NT2/D1 (cell line): ENCODE measurements at places on chromosomes 16 and 17.
A peak's percentile ranks its signal among the peaks of the same experiment; 100 is the strongest.

DNA sequence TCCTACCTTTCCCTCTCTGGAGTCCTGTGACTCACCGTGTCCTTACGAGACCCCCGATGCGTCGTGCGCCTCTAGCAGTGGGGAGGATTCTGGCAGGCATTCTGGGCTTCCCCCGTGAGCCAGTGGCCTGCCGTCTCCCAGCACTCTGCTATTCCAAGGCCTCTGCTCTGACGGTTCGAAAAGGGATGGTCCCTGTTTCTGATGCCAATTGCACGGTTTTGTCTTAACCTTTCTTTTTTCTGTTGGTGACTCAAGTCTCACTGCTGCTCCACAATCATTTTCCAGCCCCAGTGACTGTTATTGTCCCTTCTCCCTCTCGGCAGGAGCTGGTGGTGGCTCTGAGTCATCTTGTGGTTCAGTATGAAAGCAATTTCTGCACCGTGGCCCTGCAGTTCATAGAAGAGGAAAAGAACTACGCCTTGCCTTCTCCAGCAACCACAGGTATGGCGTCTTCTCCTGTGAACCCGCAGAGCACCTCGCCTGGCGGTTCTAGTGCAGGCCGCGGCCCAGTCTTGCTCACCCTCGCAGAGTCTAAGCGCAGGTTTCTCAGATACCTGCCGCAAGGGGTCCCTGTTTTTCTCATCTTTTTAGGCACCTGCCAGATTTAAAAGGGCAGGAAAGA, 100.1 kb upstream of the CHMP6 start:
- no peak for DNase-seq

DNA sequence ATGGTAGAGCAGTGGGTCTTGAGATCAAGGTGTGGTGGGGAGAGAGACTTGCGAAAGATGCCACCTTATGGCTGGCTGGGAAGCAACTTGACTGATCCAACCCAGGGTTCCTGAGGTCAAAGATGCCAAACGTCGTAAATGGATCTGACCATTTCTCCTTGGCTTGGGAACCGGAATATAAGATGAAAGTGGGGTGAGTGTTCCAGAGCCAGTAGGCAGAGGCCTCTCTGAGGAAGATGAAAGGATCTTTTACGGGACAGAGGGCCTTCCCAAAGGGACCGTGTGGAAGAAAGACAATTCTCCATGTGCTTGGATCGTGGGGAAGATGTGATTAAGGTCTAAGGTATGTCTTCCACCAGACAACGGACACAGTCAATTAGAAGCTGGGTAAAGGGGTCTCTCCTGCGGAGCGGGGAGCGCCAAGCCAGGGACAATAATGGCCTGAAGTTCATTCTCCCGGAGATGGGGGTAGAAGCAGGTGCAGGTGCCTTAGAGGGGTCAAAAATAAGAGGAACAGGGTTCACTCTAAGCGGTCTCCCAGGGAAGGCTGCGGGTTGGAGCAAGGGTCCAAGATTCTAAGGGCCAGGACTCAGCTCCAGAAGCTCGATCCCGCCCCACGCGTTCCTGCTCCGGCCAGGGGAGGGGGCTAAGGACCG, 800 bp downstream of the FXR2 start:
- no peak for DNase-seq

GRCh38 chr16:1527836-1528811, 5.3 kb upstream of the TMEM204 start:
- no peak for DNase-seq

GRCh38 chr16:30947541-30947858, 1.4 kb upstream of the ORAI3 start:
- DNase-seq: no peak

DNA sequence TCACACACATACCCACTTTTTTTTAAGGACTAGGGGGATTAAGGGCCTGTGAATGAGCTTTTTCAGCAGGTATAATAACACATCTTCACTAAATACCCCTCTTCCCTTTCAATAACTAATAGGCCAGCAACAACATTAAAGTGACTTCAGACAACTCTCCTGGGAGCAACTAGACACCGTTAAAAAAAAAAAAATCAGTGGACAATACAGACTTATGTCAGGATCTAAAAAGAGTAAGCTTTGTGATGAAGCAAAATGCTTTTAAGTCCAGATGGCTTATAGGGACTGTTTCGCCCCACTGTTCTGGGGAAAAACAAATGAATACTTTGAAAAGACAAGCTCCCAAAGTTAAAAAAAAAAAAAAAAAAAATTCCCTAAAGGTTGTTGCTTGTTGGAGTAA, 29.0 kb downstream of the SPAG9 start:
- no peak for DNase-seq

- DNase-seq: no peak
Observed at GRCh38 chr16:23131931-23132621, 17.2 kb downstream of the USP31 start.

DNA sequence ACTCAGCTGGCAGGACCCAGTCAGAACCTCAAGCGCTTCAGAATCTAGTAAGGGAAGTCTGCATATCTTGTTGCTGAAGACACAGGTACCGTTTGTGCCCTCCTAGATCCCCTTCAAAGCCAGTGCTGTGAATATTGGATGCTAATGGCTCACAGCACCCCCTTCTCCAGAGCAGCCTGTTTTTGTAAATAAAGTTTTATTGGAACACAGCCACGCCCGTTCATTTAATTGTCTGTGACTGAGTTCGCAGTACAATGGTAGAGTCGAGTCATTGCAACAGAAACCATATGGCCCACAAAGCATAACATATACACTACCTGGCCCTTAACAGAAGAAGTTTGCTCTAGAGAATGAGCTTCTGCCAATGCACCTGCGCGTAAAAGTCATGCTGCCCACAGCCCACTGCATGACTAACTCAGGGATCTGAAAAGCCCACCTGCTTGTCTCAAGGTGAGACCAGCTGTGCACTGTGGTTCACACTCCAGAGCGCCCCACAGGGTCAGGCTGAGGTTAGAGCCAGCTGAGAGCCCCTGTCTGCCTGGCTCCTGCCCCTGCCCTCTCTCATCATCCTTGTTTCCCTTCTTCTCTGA, 48.8 kb downstream of the AIPL1 start:
- no peak for DNase-seq

DNA sequence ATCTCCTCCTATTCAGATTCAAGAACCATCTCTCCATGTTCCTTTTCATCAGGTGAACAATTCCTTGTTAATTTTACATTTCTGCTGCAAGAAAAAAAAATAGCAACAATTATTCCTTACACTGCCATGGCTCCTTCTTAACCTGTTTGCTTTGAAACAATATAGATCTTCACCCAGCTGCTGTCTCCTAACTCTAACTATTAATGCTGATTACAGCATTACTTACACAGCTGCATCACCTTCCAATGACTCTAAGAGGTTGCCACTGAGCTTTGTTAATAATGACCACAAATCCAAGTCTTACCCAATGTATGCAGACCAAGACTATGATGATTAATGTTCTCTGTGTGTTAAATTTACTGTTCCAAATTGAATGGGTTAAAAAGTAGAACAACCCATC, 541.4 kb downstream of the TOX3 start:
- no peak for DNase-seq

GRCh38 chr17:40511667-40512220, 10.3 kb upstream of the TNS4 start:
- no peak for DNase-seq

- no peak for DNase-seq
Observed at GRCh38 chr16:49932946-49933345, 77.0 kb upstream of the ZNF423 start.

DNA sequence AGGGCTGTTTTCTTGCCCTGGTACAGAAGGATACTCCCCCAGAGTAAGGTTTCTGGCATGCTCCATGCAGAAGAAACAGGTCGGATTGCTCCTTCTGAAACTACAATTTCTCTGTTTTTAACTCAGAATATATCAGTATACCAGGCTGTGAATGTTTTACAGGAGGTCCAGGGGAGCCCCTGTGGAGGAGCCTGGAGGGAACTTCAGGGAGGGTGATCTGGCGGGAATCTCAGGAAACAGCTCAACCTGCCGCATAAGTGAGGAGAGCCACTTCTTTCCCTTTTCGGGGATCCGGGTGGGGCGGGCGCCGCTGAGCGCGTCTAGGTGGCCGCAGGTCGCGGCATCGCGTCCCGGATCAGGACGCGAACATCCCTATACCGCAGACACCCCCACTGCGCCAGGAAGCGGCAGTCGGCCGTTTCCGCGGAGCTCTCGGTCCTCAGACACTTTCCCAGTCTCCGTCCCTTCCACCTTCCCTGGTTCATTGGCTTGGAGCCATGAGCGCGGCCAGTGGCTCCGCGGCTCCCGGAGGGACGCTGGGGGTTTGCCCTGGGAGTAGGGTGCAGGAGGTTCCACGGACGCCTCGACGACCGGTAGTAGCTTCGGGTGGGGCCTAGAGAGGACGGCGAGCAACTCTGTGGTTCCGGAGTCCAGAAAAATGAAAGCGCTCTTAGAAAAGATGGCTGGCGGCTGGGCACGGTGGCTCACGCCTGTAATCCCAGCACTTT, 3.1 kb upstream of the ZNF764 start:
- DNase-seq: no peak

- no peak for DNase-seq
Observed at GRCh38 chr17:82440469-82440981, 10.0 kb downstream of the CYBC1 start.

- DNase-seq: peak; percentile 91
Observed at GRCh38 chr16:80540516-80541305, at the start of gene DYNLRB2. DYNLRB2 (plus strand) TSS chr16:80540993; CDS start chr16:80541077, 84 bp downstream.

DNA sequence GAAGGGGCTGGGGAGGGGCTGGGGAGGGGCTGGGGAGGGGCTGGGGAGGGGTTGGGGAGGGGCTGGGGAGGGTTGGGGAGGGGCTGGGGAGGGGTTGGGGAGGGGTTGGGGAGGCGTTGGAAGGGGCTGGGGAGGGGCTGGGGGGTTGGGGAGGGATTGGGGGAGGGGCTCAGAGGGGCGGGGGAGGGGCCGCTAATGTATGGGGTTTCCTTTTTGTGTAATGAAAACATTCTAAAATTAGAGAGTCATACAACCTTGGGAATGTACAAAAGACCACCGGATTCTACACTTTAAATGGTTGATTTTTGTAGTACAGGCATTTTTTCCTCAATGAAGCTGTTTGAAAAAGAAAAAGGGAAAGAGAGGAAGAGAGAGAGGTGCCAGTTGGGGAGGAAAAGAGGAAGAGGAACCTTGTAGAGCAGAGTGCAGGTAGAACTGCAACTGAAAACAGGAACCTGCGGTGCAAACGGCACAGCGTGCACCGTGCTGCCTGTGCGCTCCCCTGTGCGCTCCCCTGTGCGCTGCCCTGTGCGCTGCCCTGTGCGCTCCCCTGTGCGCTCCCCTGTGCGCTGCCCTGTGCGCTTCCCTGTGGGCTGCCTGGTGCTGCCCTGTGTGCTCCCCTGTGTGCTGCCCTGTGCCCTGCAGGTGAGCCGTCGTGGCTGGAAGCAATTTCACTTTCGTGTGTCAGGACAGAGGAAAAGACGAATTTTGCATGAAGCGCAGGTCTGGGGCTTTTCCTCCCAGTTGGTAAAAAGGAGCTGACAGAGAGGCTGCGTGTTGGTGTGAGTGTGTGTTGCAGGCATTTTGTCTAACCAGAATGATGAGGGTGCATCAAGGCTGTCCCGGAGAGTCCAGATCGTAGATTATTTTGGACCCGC, 40.8 kb downstream of the METRNL start:
- no peak for DNase-seq

DNA sequence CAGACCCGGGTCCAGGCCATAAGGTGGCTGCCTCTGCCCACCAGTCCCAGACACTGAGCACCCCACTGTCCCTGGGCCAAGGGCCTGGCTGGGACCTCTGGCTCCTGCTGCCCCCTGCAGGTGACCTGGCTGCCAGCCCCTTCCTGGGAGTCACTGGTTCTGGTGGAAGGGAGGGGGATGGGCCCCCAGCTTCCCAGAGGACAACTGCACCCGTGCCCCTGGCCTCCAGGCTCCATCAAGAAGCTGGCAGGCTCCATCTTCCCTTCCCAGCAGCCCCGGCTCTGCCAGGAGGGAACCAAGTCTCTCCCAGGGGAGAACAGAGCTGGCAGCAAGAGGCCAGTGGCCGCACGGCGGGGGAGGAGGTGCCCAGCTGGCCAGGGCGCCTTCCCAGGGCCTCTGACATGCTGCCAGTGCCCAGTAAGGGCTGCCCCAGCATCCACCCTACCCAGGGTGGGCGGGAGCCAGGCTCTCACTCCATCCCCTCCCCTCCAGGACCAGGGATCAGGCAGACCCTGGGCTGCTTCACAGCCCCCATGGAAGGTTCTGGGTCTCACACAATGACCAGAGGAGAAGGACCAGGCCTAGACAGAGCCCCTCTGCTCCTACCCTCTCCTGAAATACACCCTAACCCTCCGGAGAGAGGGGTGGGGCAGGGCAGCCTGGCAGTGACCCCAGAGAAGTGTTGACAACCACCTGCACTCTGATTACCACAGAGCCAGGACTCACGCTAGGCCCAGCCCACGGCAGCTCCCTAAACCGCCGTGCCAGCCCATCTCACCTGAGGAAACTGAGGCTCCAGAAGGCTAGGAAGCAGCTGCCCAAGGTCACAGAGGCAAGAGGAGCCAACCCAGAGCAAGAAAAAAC, 3.6 kb downstream of the CLUH start:
- DNase-seq: no peak

- DNase-seq: no peak
Observed at GRCh38 chr17:17748179-17748578, 66.9 kb downstream of the RAI1 start.

- no peak for DNase-seq
Observed at GRCh38 chr16:58284469-58284868, 10.4 kb downstream of the PRSS54 start.

DNA sequence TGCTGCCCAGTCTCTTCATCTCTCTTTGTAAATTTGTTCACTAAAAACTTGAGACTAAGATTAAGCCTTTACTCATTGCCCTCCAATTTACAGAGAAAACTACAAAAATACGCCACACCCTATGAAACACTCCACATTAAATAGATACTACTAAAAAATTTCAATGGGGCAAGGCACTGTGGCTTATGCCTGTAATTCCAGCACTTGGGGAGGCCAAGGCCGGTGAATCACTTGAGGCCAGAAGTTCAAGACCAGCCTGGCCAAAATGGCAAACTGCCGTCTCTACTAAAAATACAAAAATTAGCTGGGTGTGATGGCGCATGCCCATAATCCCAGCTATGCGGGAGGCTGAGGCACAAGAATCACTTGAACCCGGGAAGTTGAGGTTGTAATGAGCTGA, 3.8 kb downstream of the UBE2O start:
- DNase-seq: no peak

DNA sequence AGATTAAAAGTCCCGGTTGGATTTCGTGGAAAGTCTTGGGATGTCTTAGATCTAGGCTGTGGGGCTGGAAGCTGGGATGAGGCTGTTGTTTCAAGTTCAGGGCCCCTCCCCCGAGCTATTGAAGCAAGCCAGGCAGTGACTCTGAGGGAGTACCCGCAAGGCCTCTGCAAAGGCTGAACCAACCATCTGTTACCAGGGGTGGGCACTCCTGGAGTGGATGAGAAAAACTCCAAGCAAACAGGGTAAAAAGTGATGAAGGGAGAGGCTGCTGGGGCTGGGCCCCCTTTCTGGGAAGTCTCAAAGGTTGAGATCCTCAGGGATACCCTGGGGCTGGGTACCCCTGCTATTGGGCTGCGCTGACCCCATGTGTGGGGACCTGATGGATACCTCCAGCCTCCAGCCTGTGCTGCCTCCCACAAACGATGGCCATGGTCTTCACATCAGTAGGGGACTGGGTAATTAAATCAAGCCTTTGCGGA, 82.4 kb upstream of the KIFC3 start:
- peak; percentile 35 for DNase-seq

GRCh38 chr17:82243648-82244412, 15.0 kb downstream of the SLC16A3 start:
- no peak for DNase-seq
